Activated naive CD4-positive, alpha-beta T cell treated with Interleukin-2 at 50 U/mL for 16 hours (primary cell): ENCODE measurements at places on chromosomes 2 and 18.

GRCh38 chr2:96773922-96774321 lies 13.2 kb downstream of the CNNM4 start:
- peak; percentile 44 for DNase-seq

DNA sequence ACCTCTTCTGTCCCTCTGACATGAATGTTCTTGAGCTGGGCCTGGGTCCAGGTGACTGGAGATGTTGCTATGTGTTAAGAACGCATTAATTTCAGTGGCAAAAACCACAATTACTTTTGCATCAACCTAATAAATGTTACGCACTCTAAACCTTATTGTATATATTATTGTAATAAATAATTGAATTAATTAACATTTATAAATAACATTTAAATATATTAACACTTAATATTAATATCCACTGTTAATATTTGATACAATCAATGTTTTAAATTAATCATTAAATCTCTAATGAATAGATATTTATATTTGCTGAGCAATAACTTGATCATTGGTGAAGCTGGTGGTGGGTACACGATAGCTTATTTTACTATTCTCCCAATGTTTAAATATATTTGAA lies 97.4 kb downstream of the KCNF1 start:
- no peak for DNase-seq

GRCh38 chr2:158482594-158482993 lies 25.8 kb downstream of the PKP4 start:
- no peak for DNase-seq

- no peak for DNase-seq
These were observed 708 bp upstream of the RIF1 start for GRCh38 chr2:151408788-151409600.

DNA sequence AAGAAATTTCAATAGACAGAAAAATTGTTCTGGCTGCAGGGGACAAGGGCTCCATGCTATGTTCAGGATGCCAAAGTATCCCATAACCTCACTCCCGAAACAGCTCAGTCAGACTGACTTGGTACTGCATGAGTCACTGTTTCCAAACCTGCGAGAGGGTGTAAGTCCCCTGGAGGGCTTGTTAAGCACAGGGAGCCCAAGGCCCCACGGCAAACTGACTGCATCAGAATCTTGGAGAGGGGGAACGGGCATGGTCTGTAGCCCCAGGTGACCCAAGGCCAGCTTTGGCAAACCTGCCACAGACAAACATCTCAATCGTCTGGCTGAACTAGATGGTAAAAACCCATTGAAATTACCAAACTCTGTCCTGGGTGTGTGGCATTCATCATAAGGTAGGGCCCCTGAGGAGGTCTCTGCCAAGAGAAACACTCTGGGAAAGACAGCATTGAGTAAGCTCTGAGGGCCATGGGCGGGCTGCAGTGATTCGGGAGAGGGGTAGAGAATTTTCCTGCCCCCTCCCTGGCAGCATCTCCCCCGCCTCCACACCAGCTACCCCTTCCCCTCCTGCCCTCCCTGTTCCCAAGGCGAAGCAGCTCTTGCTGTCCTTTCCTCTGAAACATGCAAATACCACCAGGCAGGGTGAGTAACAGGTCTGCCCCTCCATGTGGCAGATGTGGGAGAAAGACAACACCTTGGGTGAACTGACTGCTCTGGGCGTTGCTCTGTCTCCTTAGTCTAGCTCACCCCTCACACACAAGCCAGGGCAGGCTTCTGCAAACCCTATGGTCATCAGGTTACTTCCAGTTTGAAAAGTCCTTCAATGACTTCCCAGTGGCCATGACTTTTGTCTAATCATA lies 274.7 kb upstream of the SIX2 start:
- no peak for DNase-seq
